Activated naive CD8-positive, alpha-beta T cell treated with anti-CD3 and anti-CD28 coated beads for 36 hours (primary cell): ENCODE measurements at places on chromosomes 6 and 20. TPM values are rescaled to one million over a fixed set of nuclear protein-coding genes. Genes with fewer than 3 reads are reported as not detected.

DNA sequence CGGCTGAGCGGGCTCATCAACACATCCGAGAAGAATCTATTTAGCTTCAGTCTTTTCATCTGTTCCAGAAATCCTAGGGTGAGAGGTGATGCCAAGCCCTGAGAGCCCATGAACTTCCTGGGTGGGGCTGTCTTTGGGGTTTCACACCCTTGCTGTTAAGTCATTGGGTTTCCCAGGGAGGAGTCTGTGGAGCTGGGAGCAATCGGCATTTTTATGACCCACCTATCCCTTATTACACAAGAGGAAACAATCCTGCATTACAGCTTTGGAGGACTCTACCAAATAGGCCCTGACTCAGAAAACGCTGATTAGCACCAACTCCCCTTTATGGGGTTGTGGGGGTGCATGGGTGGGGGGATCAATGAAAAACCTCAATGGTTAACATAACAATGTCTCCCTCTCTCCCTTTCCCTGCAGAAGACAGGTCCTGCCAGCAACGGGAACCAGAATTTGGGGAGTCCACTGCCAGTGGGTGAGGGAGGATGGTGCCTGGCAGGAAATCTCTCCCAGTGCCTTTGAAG, 46.3 kb downstream of the EZR start:
- peaks cover 60% of the 10 kb centered on the region for H3K4me1 ChIP-seq
- H3K36me3 ChIP-seq = peaks cover 48% of the 10 kb centered on the region
- H3K27me3 ChIP-seq = no peaks in the 10 kb centered on the region
- DNase-seq = no peak
- H3K4me3 ChIP-seq = no peak overlapping the region
- peak overlapping the region; percentile 84 for H3K27ac ChIP-seq

The CAGE1 gene
- total RNA-seq = 0.10 TPM

DNA sequence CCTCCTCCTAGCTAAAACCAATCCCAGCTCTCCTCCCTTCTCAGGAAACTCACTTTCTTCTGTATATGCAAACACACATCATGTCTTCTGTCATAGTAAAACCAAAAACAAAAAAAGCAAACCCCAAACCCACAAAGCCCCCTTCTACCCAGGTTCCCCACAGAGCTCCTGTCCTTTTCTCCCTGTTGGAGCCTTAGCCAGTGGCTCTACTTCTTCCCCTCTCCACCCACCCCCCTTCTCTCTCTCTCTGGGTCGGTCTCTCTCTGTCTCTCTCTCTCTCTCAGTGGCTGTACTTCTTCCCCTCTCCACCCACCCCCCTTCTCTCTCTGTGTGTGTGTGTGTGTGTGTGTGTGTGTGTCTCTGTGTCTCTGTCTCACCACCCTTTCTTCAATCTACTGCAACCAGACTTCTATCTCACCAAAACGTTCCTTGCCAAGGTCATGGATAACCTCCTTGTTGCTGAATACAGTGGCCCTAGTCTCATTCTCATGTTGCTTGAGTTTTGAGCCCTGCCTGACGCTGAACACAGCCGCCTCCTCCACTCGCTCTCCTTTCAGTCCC, 8.7 kb upstream of the OSER1 start:
- DNase-seq = no peak
- peaks cover 41% of the 10 kb centered on the region for H3K4me1 ChIP-seq
- H3K27me3 ChIP-seq = no peaks in the 10 kb centered on the region
- H3K27ac ChIP-seq = peak overlapping the region; percentile 34
- no peaks in the 10 kb centered on the region for H3K36me3 ChIP-seq

DNA sequence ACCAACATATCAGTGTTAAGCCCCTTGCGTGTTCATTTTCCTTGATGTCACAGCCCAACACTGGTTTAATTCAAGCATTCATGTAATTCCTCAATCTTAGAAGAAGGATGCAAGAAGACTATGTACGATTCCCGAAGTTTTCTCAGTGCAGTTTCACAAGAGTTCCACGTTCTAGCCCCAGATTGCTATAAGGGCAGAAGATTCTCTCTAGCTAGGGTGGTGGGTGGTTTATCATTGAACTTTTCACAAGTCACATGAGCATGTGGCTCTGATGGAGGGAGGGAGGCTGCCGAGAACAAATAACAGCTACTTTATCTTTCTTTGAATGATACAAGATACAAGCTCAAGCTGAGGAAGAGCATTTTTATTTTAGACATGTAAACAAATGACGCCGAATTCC, 71.9 kb upstream of the NHSL1 start:
- DNase-seq = no peak
- no peak overlapping the region for H3K4me3 ChIP-seq
- H3K4me1 ChIP-seq = no peaks in the 10 kb centered on the region
- no peak overlapping the region for H3K27ac ChIP-seq

The KCNK5 gene
- total RNA-seq = 18.6 TPM

GRCh38 chr6:129659590-129660345, 50.2 kb downstream of the ARHGAP18 start:
- no peaks in the 10 kb centered on the region for H3K27me3 ChIP-seq
- no peak overlapping the region for H3K4me3 ChIP-seq
- no peak overlapping the region for H3K27ac ChIP-seq
- no peaks in the 10 kb centered on the region for H3K36me3 ChIP-seq
- H3K4me1 ChIP-seq = peaks cover 14% of the 10 kb centered on the region
